ENCODE measurements at places on chromosomes 11 and 22. TPM values are rescaled to one million over a fixed set of nuclear protein-coding genes. Genes with fewer than 3 reads are reported as not detected.

The FOLR2 gene
- total RNA-seq = not detected

The PKNOX2 gene
- 1.3 TPM for total RNA-seq

The SCGB1C1 gene
- not detected for total RNA-seq

The AMOTL1 gene
- 20.2 TPM for total RNA-seq

The C2CD2L gene
- total RNA-seq = 5.5 TPM

The SRPRA gene
- total RNA-seq = 64.3 TPM

The PNPLA5 gene
- 5.2 TPM for total RNA-seq

The EMID1 gene
- 5.4 TPM for total RNA-seq

The CHRM4 gene
- 1.0 TPM for total RNA-seq

The DDIAS gene
- total RNA-seq = 18.6 TPM

The KCNJ11 gene
- total RNA-seq = 2.3 TPM

The SBF1 gene
- total RNA-seq = 69.8 TPM

The C11orf21 gene
- total RNA-seq = not detected

The TRIM48 gene
- total RNA-seq = not detected

The SCN2B gene
- total RNA-seq = not detected

DNA sequence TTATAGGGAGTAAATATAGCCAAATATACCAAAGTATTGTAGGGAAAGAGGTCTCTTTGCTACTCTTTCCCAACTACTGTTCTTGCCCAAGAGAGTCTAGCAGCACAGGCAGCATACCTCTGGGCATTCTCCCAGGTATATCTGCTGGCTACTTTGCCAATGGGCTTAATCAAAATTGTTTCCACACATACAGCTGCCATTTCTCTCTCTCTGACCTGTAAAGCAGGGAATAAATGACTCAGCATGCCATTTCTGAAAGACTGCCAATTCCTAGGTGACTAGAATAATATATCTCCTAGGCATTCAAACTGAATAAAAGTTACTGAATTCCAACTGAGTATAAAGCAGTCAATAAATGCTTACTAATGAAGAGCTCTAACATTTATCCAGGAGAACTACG is 44.6 kb downstream of the RDX start:
- DNase-seq = no peak

DNA sequence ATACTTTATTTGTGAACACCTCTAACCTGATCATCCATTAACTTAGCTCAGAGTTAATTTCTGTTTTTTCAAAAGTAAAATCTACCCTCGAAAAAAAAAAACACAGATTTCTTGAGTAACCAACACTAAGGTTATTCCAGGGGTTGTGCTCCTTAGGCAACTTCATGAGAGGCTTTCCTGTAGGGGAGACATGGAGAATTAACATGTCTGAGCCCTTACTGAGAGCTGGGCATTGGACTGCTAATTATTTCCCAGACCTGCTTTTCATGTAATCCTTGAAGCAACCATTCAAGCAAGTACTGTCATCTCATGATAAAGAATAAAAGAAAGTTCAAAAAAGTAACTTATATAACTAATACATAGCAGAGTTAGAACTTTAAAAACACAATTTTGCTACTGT is 13.5 kb upstream of the UPB1 start:
- DNase-seq = no peak

DNA sequence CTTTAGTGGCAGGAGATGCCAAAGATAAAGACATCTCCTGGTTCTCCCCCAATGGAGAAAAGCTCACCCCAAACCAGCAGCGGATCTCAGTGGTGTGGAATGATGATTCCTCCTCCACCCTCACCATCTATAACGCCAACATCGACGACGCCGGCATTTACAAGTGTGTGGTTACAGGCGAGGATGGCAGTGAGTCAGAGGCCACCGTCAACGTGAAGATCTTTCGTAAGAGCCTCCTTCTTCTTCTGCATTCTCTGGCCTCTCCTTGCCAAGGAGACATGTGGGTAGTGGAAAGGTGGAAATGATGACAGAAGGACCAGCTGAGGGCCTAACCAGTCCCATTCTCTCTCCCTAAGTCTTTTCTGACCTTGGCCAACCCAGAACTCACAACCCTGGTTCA is 110.1 kb upstream of the TTC12 start:
- no peak for DNase-seq

- DNase-seq = peak; percentile 85
Observed at GRCh38 chr22:17366830-17367229, 2.4 kb upstream of the CECR2 start.

DNA sequence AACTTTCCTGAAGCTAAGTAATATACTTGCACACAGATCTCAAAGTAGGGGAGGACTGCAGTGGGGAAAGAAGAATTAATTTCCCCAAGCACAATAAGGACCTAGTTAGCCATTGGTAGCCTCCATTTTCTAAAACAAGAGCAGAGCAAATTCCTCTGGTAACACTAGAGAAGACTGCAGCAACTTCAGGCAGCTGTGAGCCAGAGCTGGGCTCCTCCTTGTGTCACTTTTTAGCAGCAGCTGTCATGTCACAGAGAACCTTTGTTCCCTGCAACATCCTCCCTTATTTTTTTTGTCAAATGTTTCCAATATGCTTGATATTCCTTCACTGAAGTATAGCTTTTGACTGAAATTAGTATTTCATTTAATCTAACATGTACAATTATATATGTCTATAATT is 54.4 kb downstream of the RRAS2 start:
- DNase-seq = no peak

DNA sequence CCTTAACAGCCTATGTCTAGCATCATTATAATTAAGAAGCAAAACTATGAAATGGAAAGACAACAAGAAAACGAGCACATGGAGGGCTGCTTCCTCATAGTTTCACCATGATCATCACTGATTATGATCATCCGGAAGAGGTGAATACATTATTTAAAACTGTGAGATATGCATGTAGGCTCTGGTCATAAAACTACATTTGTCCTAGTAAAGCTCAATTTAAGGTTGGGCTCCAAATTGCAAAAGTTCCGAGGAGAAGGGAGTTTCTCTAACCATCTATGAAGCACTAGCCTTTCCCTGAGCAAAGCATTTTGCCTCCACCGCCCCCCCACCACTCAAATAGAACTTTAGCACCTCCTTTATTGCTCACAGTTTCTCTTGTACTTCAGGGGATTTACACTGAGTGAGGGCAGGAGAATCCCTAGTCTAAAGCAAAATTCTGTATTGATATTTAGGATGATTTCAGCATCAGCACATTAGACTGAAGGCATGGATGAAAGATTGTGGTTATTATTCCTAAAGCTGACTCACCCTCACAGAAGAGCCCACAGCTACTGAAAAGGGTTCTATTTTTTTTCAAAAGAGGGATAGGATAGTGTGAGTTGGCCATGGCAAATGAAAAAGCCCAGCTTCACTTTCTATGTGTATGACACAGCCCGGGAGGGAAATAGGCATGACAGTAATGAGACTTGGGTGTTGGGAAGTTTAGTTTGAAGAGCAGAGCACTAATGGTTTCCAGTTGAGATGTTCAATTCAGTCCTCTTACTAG is 203.4 kb downstream of the CADM1 start:
- DNase-seq = no peak

DNA sequence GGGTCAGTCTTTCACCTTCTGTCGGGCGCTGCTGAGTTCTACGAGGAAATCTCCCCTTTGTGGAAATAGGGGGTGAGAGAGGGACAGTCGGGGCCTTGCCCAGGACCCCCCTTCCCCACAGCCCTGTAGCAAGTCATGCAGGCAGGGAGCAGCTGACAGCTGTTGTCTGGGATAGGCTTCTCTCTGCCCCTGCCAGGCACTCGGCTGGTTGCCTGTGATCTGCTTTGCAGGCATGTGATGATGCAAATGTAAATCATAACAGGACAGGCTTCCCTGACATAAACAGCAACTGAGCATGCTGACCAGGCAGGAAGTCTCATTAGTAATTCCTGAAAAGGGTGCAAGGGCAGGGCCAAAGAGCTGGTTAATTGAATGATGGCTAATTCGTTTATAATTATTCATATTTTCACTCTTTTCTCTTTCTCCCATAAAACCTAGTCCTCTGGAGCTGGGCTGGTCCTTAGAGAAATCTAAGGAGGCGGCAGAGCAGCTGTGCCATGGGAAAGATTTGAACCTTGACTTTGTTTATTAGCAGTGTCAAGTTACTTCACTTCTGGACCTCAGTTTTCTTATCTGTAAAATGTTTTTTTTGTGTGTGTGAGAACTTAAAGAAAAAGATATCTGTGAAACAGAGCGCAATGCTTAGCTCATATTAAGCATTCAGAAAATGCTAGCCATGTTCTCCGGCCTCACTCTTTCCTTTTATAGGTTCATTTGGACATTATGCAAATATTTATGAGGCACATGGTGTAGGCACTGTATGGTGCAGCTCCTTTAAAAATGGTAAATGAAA is 129.7 kb downstream of the LDLRAD3 start:
- DNase-seq = no peak

GRCh38 chr22:42179616-42180015 is 49.0 kb upstream of the CYP2D6 start:
- DNase-seq = no peak

DNA sequence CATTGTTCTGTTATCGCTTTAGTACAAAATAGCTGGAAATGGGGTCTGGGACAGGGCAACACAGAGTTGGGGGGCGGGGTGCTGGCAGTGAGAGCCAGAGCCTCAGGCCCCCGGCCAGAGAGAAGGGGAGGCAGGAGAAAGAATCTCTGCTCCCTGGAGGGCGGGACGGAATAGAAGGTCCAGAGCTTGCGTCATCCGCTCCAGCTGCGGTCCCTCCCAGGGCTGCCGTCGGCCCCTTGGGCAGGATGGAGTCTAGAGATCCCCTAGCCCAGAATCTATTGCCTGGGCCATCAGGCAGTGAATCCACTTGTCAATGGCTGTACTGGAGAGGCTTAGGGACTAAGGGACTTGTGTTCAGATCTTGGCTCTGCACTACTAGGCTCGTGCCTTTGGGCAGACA is 5.0 kb downstream of the TP53I11 start:
- DNase-seq = no peak

GRCh38 chr11:61265357-61265756 is 24.4 kb downstream of the PGA5 start:
- DNase-seq = no peak

- no peak for DNase-seq
Observed at GRCh38 chr11:10793470-10794255, 15.1 kb downstream of the EIF4G2 start.

- DNase-seq = peak; percentile 43
Observed at GRCh38 chr22:30649430-30650007, 13.9 kb downstream of the SLC35E4 start.

DNA sequence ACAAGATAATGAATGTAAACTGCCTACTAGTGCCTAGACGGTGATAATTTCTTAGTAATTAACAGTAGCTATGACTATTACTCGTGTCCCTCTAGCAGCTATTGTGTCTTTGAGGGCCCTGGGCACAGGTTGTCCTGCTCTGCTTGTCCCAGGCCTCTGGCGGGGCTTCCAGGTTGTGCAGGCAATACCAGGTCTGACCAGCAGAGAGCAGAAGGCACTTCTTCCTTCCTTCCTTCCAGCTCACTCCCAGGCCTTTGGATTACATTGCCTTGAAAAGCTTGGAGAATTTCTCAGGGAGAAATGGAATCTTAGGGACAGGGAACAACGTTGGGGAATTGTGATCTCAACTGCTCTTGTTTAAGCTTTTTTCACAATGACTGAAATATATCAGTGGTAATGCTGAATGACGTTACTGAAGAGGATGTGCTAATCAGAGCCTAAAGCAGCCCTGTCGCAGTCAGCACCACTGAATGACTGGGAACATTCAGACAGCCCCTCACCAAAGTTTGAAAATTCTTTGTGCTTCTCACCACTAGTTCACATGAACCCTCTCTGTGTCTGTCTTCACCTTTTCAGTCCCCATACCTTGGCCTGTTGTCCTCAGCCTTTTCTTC is 8.4 kb upstream of the CCKBR start:
- DNase-seq = peak; percentile 91

DNA sequence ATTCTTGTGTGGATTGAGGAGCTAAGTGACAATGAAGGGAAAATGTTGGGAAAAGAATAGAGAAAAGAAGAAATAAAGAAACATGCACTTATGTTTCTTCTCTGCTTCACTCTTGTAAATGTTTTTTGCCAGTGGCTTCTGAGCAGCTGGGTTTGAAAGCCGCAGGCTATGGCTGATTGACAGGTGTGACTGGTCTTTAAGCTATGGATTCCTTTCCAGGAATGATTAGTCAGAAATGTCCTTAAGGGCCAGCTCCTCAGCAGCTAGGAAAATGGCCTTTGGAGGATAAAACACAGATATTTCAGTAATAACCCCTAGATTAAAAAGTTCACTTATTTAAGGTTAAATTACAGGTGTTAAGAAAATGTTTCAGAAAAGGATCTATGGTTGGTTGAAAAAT is 6.5 kb upstream of the USP28 start:
- DNase-seq = no peak

DNA sequence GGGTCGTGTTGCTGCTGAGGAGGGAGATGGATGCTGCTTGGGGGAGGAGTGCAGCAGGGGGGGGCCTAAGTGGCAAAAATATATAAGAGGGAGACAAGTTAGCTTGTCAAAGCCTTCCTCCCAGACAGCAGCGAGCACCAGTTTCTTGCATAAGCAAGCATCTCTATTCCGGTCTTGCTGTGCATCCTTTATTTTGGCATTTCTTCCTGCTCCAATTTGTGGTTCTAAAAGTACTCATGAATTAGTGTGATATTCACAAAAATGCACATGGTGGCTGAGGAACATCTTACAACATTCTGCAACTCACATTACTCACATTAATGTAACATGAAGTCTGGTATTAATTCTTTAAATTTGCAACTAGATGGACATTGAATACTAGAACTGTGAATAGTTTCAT is 32.1 kb downstream of the GDPD5 start:
- no peak for DNase-seq

DNA sequence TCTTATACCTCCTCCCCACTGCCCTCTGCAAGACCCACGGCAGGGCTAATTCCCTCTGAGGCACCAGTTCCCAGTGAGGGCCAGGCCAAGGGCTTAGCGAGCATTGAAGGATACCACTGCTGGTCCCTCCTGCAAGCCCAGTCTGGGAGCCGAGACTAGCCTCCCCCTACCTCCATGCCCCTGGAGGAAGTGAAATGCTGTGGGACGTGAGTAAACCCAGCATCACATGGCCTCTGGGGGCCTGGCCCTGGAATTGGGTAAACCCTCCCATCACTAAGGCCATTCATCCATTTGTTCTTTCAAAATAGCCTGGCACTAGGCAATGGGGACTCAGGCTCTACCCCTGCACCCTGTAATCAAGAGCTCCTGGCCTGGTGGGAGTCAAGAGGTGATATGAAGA is 24.7 kb downstream of the ARAP1 start:
- no peak for DNase-seq

GRCh38 chr11:45513821-45514340 is 151.5 kb downstream of the CHST1 start:
- DNase-seq = no peak

- DNase-seq = no peak
Observed at GRCh38 chr11:130465263-130465662, 16.8 kb downstream of the ADAMTS15 start.

DNA sequence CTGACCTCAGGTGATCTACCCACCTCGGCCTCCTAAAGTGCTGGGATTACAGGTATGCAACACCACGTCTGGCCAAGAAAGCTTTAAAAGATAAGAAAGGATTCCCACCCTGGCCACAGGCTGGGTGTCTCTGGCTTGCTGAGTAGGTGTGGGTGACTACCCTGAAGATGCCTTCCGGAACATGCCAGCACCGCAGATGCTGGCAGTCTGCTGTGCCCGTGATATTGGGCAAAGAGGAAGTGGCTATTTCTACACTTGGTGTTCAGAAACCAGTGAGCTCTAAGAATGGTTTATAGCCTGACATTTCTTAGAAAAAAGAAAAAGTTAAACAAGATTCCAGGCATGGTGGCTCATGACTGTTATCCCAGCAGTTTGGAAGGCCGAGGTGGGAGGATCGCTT is 6.1 kb downstream of the MRPL11 start:
- DNase-seq = no peak

- no peak for DNase-seq
Observed at GRCh38 chr11:92698742-92699141, 270.7 kb upstream of the MTNR1B start.
